ENCODE measurements at places on chromosomes 7 and 10.

- DNase-seq, result peak; percentile 63
Observed at GRCh38 chr7:84364708-84365107, 170.1 kb upstream of the SEMA3A start.

GRCh38 chr10:119235356-119235755, 28.0 kb downstream of the GRK5 start:
- no peak for DNase-seq

DNA sequence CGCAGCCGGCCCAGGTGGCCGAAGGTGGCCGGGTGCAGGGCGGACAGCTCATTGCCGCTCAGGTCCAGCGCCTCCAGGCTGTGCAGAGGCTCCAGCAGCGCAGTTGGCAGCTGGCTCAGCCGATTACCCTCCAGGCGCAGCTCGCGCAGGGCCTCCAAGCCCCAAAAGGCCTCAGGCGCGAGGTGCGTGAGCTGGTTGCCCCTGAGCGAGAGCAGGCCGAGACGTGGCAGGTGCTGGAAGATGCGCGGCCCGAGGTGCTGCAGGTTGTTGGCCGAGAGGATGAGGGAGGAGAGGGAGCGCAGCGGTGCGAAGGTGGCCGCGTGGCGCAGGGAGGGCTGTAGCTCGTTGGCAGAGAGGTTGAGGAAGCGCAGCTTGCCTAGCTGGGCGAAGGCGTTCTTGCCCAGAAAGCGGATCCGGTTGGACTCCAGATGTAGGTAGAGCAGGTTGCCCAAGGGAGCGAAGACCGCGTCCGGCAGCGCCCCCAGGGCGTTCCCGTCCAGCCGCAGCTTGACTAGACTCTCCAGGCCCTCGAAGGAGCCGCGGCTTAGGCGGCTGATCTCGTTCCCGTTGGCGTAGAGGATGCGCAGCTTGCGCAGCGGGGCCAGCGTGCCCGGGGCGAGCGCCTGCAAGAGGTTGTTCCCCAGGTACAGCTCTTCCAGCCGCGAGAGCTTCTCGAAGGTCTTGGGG, 923 bp downstream of the TRIL start:
- DNase-seq, result no peak

GRCh38 chr10:26914898-26915297, 54.1 kb upstream of the ABI1 start:
- no peak for DNase-seq

DNA sequence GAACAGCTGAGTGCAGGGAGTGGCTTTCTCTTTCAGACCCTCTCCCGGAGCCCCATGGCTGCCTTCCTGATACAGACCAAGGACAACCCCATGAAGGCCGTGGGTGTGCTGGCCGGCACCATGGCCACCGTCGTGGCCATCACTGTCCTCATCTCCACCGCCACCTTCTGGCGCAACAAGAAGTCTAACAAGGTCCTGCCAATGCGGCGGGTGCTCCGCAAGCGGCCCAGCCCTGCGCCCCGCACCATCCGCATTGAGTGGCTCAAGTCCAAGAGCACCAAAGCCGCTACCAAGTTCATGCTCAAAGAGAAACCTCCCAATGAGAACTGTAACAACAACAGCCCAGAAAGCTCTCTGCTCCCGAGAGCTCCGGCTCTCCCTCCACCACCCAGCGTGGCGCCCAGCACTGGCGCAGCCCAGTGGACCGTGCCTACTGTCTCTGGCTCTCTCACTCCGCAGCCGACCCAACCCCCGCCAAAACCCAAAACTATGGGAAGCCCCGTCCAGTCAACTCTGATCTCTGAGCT, 11.2 kb downstream of the LRIT2 start:
- DNase-seq, result no peak

DNA sequence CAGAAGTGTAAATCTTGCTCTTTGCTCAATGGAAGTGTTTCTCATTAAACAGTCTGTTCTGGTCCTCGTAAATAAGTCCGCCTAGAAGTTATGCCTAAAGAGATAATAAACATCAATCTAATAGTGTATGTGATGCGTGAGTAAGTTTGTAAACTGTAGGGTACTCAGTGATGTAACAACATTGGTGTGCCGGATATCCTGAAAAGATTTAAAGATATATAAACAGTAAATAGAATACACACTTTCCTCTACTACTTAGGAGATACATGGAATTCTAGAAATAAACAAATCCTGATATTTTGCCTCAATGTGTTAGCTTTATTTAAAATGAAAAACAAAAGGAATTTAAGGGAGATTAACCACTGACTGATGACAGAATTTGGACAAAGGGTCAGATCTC, 123.5 kb downstream of the AHR start:
- DNase-seq, result no peak

GRCh38 chr10:93604146-93604545, 3.1 kb upstream of the RBP4 start:
- no peak for DNase-seq

- DNase-seq, result no peak
Observed at GRCh38 chr7:68166525-68166924, 1169.9 kb downstream of the TYW1 start.

DNA sequence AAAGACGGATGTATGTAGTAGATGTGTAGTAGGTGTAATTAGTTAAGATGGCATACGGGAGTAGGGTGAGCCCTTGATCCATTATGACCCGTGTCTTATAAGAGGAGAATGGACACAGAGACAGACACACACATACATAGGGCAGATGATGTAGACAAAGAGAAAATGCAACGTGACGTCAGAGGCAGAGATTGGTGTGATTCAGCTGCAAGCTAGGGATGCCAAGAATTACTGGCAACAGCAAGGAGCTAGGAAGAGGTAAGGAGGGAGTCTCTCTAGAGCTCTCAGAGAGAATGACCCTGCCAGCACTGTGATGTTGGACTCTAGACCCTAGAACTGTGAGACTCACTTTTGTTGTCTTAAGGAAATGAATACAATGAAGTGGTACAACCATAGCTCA, 247.0 kb upstream of the HABP2 start:
- peak; percentile 58 for DNase-seq

- DNase-seq, result no peak
Observed at GRCh38 chr10:77403761-77404160, 233.8 kb downstream of the KCNMA1 start.

GRCh38 chr7:2843711-2844152, 376 bp downstream of the GNA12 start:
- DNase-seq, result no peak

DNA sequence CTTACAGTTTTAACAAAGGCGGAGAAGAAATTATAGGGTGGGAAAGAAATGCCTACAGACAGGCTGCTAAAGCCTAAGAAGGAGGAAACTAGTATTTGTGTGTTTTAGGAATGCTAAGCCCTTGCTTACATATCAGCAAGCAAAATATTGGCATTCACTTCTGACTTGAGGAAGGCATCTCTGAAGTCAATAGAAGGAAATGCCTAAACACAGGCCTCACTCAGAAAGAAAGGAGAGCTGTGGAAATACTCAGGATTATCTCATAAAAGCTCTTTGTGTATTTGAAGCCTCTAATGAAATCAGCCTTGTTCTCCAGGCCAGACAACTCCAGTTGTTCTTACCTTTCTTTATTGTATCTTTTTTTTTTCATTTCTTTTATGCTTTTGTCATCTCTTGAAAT, 158.0 kb downstream of the AUTS2 start:
- no peak for DNase-seq

DNA sequence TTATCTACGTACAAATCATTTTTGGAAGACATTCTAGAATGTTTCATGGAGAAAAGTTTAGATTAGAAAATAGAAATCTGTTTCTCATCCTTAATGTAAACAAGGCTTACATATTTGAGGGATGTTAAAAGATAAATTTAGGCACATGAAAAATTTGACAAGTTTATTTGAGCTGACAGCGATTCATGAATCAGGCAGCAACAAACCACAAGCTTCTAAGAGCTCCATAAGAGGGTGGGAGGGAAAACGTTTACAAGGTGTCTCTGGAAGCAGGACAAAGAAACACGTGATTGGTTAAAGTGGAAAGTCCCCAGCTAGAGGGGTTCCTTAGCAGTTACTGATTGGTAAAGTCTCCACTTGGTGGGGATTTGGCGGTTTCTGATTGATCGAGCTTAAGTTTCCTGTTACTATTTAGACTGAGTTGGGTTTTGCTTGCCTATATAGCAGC, 228.9 kb upstream of the PITRM1 start:
- peak; percentile 8 for DNase-seq

GRCh38 chr7:44101966-44102845, 1.9 kb upstream of the AEBP1 start:
- DNase-seq, result no peak

GRCh38 chr7:38756521-38756920, 125.3 kb upstream of the AMPH start:
- peak; percentile 23 for DNase-seq

DNA sequence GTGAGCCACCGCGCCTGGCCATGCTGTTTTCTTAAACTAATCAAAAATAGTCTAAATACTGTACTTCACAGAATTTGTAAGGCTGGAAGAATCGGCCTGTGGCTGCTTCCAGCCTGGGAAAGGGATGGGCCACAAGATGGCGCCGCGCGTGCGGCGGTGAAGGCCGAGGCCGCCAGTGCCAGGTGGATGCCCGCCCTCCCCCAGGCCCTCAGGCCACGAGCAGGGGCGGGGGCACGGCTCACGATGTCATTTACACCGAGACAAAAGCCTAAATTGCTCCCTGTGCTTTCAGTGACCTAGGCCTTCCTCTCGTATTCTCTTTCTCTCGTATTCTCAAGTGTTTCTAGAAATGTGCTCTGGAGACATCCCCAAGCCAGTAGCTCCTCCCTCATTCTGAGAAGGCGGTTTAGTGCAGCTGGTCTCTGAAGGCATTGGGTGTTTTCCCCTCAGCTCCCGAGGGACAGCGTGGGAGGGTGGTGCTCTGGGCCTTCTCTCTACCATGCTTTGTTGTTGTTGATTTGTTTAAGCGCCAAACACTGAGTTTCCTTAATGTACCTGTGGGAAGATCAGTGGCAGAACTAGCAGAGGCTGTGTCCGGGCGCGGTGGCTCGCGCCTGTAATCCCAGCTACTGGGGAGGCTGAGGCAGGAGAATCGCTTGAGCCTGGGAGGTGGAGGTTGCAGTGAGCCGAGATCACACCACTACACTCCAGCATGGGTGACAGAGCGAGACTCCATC, 68.4 kb downstream of the CDC123 start:
- peak; percentile 27 for DNase-seq

DNA sequence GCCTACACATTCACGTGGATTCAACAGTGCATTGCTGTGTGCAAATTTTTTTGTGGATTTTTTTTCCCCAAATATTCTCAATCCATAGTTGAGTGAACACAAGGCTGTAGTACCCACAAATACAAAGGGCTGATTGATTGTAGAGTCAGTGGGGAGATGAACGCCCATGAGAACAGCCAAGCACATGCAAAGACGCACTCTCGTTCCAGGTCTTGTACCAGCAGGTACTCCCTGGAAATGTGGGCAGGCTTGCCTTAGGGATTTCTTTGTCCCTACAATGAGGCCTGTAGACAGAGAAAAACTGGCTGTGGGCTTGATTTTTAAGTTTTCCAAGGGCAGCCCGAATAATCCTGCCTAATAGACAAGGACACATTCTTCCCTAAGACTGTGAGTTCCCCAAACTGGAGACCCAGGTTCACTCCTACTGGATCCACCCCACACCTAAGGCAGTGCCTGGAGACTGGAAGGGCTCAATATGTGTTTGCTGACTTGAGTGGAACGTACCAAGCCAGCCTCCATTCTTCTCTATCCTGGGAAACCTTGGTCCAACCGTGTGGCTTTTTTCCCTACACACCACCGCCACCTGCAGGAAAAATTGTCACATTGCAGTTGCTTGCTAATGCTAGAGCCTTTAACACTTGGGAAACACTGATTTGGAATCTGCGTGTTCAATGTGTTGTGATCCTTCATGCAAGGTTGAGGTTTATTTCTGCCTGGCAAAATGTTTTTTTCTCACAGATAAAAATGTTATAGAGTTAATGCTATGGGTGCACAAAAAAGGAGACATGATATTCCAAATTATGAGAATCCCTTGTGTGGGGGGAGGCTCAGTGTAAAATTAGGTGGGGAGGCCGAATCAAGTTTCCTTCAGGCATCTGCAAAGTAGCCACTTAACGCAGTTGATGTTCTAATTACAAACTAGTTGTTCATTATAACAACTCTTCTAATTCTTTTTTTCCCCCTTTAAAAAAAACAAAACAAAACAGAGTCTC, 49.3 kb downstream of the PPP1R17 start:
- peak; percentile 55 for DNase-seq

DNA sequence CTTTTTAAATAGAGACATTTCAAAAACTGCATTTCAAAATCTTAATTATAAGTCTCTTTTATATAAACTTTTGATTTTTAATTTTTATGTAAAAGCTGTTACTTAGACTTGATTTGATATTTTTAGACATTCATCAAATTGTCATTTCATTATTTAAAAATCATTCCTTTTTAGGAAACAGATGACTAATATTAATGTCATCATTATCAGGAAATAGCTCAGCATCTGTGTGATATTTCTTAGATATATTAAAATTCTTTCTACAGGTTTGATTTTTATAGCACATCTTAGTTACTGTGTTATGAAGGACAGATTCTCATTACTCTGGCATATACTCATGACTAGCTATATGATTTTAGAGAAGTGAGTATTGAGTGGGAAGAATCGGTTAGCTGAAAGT, 17.2 kb downstream of the RUNDC3B start:
- no peak for DNase-seq

- DNase-seq, result no peak
Observed at GRCh38 chr10:110225441-110225755, 18.0 kb downstream of the MXI1 start.

DNA sequence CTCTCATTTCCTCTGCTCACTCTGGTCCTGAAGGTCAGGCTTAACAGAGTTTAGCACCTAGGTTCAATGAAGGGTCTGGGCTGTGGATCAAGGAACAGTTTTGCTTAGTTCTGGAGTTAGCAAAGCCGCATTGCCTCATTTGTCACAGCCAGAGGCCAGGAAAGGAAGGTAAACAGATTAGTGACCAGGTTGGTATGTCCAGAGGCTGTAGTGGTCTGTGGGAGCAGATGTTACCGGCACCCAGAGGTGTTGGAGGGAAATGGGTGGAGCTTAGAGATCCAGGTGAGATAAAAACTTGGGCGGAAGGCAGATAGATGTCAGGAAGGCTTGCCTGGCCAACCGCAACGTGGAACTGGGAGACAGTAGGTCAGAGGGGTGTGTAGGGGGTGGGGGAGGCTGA, 36.6 kb upstream of the ZMIZ2 start:
- DNase-seq, result no peak

DNA sequence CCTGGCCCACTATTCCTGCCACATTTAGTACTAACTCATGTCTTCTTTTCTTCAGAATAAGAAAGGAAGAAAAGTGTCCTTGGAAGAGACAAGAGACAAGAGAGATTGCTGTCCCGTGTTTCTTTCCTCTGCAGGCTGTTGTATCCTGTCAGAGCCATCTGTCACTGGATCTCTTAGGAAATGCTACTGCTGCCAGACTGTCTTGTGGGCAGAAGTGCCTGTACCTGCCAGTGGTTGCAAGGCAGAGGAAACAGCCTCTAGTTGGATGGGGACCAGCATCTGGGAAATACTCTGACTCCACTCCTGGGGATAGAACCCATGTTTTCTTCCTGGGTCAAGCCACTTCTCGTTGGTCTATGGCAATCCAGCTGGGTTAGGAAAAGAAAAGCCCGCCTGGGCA, 16.7 kb upstream of the MAP3K8 start:
- DNase-seq, result no peak

DNA sequence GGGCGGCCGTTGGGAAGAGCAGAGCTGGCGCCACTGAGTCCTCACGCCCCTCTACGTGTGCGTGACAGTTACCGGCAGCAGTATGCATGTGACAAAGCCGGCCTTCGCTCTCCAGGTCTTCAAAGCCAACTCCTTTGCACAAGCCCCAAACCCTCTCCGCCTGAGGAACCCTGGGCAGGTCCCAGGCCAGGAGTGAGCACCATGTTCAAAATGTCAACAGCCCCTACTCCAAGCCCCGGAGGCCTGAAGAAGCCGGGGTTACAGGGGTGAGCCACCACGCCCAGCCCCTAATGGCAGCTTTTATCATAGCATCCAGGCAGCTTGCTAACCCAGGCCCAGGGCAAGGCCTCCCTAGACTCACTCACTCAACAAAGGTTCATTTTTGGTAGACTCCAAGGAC, 70.8 kb downstream of the OAT start:
- DNase-seq, result no peak
